GM12865 (cell line): ENCODE measurements at places on chromosomes 1 and 21.
A peak's percentile ranks its signal among the peaks of the same experiment; 100 is the strongest.

GRCh38 chr1:168637350-168637991 lies 61.1 kb downstream of the XCL1 start:
- DNase-seq = peak; percentile 64

- DNase-seq = peak; percentile 33
Measured at GRCh38 chr1:233328142-233328921, 808 bp downstream of the MAP3K21 start.

GRCh38 chr1:76129731-76130130 lies 55.2 kb downstream of the ST6GALNAC3 start:
- no peak for DNase-seq

- DNase-seq = peak; percentile 35
Measured at GRCh38 chr1:198619375-198620140, 19.3 kb upstream of the PTPRC start.

DNA sequence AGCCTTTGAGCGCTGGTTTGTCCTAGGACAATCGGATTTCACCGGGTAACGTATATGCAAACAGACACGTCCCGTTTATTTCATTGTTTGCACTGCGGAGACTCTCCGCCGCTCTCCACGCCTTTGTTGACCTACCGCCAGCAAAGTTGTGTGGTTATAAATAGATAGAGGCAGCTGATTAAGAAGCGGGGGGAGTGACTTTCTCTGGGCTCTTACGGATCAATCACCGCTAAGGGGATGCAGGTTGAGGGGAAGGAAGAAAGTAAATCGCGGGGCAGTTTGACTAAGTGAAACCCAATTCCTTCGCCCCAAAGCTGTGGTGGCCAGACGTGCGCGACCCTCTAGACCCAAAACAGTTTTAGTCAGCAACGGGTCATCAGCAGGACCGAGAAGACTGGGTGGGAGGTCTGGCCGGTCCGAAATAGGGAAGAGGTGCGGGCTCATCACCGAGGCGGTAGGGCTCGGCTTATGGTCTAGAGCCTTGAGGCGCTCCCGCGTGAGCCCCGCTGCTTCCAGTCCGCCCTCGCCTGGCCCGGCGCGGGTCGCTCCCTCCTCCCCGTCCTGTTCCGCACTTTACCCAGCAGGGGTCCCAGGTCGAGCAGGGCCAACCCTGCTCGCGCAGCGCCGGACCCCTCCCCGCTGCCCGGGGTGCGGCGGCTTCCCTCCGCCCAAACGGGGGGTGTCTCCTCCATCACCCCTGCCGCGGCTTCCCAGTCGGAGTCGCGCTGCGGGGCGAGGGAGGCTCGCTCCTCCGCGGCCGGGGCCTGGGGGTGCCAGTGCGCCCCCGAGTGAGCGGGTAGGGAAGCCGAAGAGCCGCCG lies 120.8 kb upstream of the RRP15 start:
- peak; percentile 3 for DNase-seq

DNA sequence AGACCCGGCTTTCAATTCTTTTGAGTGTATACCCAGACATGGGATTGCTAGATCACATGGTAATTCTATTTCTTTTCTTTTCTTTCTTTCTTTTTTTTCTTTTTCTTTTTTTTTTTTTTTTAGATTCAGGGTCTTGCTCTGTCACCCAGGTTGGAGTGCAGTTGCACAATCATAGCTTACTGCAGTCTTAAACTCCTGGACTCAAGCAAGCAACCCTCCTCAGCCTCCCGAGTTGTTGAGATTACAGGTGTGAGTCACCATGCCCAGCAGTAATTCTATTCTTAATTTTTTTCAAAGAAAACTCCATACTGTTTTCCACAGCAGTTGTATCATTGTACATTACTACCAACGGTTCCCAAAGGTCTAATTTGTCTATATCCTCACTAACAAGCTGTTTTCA lies 13.5 kb upstream of the RNF186 start:
- no peak for DNase-seq

DNA sequence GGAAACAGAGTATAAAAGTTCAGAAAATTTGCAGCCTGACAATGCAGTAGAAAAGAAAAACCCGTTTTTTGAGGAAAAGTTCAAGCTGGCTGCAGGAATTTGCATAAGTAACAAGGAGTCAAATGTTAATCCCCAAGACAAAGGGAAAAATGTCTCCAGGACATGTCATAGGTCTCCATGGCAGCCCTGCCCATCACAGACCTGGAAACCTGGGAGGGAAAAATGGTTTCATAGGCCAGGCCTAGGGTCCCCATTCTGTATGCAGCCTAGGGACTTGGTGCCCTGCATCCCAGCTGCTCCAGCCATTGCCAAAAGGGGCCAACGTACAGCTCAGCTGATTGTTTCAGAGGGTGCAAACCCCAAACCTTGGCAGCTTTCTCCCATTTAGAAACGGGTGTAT lies 3.6 kb upstream of the KCNT2 start:
- DNase-seq = no peak

GRCh38 chr1:226679853-226680516 lies 59.1 kb downstream of the ITPKB start:
- peak; percentile 49 for DNase-seq

GRCh38 chr1:33097137-33097611 lies 16.2 kb downstream of the AZIN2 start:
- no peak for DNase-seq

GRCh38 chr1:91511386-91511785 lies 10.7 kb downstream of the CDC7 start:
- DNase-seq = peak; percentile 41

GRCh38 chr1:225996946-225997545 lies 2.1 kb downstream of the SDE2 start:
- DNase-seq = peak; percentile 52

DNA sequence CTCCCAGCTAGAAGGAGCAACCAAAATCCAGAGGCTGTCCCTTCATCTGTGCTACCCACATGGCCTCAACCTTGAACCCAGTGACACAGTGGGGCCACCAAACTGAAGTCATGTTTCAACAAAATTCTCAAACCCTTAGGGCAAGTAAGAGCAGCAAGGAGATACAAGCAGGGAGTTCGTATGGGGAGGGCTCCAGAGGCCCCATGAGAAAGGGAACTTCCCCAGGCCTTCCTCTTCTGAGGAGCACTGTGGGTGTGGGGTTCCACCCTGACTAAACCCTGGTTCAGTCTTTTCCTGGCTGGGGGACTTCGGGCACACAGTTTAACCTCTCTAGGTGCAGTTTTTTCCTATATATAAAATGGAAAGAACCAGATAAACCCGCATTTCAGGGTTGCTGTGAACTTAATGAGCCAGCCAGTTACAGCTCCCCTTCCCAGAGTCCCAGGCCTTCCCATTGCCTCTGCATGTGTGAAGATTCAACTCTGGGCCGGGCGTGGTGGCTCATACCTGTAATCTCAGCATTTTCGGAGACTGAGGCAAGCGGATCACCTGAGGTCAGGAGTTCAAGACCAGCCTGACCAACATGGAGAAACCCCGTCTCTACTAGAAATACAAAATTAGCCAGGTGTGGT lies 8.0 kb upstream of the THEMIS2 start:
- peak; percentile 75 for DNase-seq

DNA sequence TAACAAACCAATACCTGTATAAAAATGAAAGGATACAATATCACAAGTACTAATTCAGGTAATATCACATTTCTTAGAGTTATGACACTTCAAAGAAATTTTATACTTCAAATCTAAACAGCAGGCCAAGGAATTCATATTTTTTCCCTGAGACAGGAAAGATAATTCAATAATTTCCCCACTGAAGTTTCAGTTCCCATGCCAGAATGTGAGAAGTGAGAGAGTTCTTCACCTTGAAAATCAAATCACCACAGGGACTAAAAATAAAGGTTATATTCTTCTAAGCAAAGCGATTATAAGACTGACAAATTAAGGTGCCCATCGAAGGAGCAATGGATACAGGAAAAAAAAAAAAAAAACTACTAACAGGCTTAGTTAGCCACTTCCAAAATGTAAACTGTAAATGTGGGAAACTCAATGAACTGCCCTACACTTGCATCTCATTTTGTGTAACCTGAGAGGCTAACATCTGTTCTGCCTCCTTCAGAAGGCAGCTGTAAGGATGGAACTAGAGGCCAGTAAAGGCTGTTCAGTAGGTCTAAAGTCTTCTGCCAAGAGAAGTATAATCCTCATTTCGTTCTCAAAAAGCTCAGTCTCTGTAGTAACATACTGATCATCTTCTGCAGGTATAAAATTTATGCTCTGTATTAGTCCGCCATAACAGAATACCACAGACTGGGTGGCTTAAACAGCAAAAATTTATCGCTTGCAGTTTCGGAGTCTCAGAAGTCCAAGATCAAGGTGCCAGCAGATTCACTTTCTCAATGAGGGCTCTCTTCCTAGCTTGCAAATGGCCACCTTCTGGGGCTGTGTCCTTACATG lies 127.8 kb downstream of the RERE start:
- peak; percentile 16 for DNase-seq

GRCh38 chr1:6601049-6601922 lies 1.4 kb downstream of the KLHL21 start:
- DNase-seq = peak; percentile 77

DNA sequence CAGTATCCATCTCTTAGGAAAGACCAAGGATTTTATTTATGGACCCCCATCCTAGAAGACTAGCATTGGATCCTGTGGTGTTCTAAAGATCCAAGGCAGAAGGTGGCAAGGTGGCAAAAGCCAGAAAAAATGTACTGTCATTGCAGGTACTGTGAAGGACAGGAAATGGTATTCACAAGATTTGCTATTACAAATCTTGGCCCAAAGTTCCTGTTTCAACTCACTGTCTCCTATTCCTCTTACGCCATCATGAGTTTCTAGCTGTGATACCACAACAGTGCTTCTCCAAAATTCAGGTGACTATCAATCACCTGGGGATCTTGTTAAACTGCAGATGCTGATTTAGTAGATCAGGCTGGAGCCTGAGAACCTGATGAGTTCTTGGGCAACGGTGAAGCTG lies 21.4 kb downstream of the ACP6 start:
- DNase-seq = no peak

DNA sequence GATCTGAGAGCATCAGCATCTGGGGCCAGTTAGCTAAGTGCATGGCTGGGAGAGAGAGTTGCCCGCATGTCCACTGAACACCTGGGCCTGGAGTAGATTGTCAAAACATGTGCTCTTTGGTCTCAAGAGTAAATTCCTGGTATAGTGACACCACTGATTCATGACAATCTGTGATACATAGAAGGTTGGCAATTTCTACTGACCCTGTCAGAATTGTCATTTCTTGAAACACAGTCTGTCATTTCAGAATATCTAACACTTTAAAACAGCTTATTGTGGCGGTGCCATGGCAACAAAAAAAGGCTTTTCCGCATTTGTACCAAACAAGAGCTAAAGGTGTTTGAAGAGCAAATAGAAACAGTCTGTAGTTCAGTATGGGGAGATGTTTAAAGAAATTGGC lies 186.4 kb upstream of the FAM78B start:
- no peak for DNase-seq

- peak; percentile 32 for DNase-seq
Measured at GRCh38 chr21:32392299-32392879, 423 bp downstream of the URB1 start.

- DNase-seq = peak; percentile 94
Measured at GRCh38 chr21:33434770-33435360, 31.7 kb downstream of the IFNGR2 start.

DNA sequence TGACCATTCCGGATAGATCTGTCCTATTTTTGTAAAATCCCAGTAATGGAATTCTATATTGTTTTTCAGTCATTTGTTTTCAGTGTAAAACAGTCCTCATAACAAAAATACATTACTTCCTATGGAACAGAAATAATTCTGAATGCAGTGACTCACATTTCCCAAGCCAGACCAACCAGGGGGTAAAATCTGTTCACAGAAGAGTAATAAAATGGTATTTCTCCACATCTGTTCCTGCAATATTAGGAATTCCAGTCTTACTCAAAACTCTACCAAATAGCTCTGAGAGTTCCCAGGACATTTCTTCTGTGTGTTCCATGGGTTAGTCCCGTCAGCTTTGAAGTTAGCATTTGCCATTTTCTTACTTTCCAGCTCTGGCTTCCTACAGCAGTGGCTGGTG lies 2.6 kb upstream of the DDR2 start:
- DNase-seq = no peak

GRCh38 chr1:221740369-221740992 lies 1.4 kb downstream of the DUSP10 start:
- no peak for DNase-seq

DNA sequence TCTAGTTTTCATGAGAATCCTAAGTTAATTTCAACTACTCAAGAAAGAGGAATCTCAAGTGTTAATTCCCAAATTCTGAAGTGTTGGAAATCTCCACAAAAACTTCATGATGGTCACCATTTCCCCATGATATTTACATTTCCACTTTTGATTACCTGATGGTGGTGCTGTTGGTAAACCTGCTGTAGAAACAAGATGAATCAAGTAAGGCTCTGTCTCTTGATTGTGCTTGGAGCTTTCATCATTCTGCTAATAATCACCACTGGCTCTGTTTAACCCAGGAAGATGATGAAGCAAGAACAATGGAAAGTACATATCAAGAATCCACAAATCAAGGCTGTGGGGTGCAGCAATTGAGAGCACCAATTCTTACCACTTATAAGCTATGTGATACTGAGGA lies 77.8 kb downstream of the C4BPA start:
- DNase-seq = no peak

DNA sequence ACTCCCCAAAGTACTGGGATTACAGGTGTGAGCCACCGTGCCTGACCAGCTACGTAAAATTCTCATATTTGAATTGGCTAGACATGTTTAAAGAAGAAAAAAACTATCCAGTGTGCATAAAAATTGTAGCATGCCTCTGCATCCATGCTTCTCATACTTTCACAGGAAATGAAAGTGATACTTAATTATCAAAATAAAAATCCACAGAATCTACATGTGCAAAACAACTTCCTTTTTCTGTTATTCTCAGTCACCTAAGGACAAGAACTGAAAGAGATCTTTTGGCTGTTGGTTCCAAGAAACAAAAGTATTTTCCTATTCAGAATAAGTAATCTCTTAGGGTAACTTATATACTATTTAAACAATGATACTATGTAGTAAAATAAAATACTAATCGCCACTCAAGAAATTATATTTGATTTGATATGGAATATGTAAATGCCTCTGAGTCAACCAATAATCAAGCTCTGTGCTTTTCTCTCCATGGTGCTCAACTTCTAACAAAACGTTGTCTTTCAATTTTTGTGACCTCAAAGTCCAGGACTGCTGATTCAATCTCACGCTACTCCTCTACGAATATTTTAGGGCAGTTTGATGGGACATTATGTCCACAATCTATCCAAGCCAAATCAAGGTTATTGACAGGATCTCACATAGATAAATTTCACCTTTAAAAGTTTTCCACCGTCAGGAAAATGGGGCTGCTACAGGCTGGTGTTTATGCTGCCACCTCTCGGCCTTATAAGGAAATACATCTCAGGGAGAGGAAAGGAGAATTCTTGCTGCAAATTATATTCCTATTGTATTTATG lies 102.7 kb downstream of the ZNF281 start:
- peak; percentile 57 for DNase-seq

- DNase-seq = no peak
Measured at GRCh38 chr1:64846573-64847430, 101.9 kb downstream of the RAVER2 start.
